MM.1S (cell line): ENCODE measurements at places on chromosomes 4 and X.

- DNase-seq = no peak
Measured at GRCh38 chr4:69754926-69755580, 5.4 kb downstream of the SULT1B1 start.

- DNase-seq = no peak
Measured at GRCh38 chrX:119734897-119735339, 23.5 kb upstream of the SOWAHD start.

GRCh38 chr4:148447681-148448080 lies 5.5 kb upstream of the NR3C2 start:
- DNase-seq = no peak

GRCh38 chr4:34138385-34138784 lies 2105.9 kb downstream of the ARAP2 start:
- DNase-seq = no peak

- no peak for DNase-seq
Measured at GRCh38 chr4:158384414-158384813, 137.3 kb upstream of the RXFP1 start.

- DNase-seq = no peak
Measured at GRCh38 chr4:107791902-107792301, 32.8 kb upstream of the SGMS2 start.

DNA sequence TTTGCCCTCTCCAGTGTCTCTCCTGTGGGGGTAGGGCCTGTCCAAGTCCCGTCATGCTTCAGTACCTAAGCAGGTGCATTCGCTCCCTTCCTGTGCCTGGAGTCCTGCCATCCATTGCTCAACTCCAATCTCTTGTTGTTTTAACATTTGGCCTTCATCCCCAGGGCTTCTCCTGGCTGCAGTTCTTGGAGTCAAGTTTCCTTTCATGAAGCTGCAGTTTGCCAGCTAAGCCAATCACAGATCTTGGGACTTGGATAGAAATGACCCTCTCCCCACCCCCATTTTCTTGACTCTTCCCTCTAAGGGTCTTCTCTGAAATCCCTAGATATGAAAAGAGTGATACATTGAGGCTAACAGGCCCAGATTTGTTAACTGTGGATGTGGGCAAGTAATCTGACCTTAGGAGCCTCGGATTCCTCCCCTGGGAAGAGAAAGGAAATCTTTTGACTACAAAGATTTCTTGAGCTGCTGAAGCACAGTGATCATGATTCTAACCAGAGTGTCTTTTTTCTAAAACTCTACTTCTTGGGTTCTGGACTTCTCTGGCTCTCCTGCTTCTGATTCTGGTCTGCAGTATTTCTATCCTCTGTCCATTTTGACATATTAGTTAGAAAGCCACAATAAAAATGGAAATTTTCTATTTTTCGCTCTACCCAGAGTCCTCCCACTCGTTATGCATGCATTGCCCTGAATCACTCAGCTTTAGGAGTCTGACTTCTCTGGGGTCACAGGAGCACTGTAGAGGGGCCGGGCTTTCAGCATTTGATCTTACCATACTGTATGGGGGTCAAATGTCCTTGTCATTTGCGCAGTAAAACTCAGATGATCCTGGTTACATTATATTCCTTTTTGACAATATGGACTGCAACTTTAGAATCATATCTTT lies 61.0 kb downstream of the CHRNA9 start:
- DNase-seq = no peak

GRCh38 chrX:46573331-46573891 lies at the start of gene CHST7:
TSS of gene CHST7 (plus strand) at chrX:46573765. CDS start at chrX:46573932, 167 bp downstream.
- DNase-seq = peak; percentile 72

DNA sequence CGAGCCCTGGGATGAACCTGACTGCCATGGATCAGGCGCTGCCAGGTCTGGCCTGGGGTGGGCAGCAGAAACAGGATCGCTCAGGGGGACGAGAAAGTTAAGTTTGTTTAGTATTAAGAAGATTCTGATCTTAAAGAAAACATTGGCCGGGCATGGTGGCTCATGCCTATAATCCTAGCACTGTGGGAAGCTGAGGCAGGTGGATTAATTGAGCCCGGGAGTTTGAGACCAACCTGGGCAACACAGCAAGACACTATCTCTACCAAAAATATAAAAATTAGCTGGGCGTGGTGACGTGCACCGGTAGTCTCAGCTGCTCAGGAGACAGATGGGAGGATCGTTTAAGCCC lies 696 bp upstream of the FLNA start:
- DNase-seq = no peak

- no peak for DNase-seq
Measured at GRCh38 chr4:793941-794621, 31.8 kb downstream of the CPLX1 start.

DNA sequence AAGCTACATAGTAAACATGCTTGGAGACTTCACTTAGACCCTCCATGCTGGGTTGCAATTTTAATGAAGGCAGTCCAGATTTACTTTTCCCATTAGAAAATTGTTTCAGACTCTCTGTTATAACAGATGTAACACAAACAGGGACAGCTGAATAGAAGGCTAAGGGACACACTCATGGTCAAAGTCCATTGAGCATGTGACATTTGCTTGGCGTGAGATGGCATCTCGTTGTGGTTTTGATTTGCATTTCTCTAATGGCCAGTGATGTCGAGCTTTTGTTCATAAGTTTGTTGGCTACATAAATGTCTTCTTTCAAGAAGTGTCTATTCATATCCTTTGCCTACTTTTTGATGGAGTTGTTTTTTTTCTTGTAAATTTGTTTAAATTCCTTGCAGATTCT lies 358.2 kb upstream of the CLNK start:
- DNase-seq = no peak

GRCh38 chrX:102727761-102728160 lies 7.2 kb downstream of the GPRASP3 start:
- no peak for DNase-seq

DNA sequence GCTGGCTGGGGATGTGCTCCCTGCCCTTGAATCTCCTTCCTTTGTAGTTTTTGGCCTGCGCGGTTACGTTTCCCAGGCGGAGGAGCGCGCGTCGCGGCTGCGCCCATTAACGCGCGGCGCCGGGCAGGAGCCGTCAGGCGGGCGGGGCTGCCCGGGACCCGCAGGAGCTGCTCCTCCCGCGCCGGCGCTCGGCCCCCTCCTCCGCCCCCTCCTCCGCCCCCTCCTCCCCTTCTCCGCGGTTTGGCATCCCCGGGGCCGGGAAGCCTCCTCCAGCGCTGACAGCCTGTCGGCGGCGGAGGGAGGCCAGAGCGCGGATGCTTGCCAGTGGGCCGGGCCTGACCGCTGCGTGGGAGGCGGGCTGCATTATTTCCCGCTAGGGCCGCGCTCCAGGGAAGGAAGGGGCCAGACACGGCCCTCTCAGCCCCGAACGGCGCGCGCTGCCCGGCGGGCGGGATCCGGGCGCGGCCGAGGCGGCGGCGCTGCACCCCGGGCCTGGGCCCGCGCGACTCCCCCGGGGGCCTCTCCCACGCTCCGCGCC lies at the start of gene DCLK2:
Gene DCLK2, plus strand, starts transcription at position 405 of the 538 bp plus-strand sequence. CDS start 583 bp downstream, outside the sequence.
- DNase-seq = peak; percentile 47

- peak; percentile 47 for DNase-seq
Measured at GRCh38 chrX:136146614-136147314, 569 bp upstream of the FHL1 start.

GRCh38 chr4:87442889-87443288 lies 20.5 kb downstream of the NUDT9 start:
- DNase-seq = no peak

DNA sequence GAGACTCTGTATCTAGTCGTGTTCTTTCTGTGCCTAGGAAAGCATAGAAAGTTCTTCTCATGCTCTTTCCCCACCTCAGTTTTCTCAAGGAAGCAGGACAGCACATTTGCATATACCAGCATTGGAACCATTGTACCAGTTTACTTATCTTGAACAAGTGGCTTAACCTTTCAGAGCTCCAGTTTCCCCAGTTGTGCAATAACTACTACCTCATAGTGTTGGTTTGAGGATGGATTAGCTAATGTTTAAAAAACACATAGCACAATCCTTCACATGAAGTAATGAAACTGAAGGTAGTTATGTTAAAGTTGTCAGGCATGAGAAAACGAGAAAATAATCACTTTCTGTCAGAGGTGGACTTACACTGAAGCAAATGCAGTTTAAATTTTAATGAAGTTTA lies 92.2 kb upstream of the H2AZ1 start:
- DNase-seq = no peak

DNA sequence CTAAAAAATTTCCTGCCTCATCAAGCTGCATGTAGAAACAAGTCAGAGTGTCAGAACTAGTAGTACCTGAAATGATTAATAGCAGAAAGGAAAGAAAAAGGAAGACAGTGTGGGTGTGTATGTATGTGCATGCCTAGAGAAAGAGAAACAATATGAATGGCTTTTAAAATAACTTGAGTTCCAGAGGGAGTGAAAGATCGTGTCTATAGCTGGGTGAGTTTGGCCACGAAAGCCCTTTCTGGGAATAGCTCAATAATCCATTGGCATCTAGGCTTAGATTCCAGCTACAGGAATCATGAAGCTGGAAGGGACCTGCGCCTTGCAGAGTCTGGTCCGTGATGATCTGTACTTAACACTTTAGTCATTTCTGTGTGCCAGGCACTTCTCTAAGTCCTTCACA lies 195.6 kb downstream of the RAPGEF2 start:
- no peak for DNase-seq

GRCh38 chr4:186684220-186684619 lies 39.4 kb downstream of the FAT1 start:
- no peak for DNase-seq

DNA sequence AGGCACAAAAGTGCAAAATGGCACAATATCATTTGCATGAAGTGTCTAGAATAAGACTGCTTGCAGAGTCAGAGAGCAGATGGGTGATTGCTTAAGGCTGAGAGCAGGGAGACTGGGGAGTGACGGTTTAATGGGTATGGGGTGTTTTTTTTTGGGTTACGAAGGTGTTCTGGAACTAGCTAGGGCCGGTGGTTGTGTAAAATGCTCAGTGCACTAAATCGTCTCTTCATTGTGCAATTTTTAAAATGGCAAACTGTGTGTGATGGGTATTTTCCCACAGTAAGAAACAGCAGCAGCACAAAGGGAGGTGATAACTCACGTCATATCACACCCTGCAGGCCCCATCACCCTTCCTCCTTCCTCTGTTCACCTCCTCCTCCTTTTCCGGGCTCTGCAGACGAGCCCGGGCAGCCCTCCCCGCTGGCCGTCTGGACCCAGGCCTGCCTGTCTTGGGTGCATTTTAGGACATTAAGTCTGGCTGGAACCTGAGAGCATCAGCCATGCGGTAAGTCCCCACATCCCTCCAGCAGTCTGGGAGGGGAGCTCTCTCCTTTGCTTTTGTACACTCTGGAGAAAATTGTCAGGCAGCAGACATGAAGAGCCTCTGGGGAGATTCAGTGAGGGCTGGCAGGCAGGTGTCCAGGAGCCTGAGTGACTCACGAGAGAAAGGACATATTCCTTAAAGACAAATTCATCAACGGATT lies 42.7 kb downstream of the ASMT start:
- no peak for DNase-seq

DNA sequence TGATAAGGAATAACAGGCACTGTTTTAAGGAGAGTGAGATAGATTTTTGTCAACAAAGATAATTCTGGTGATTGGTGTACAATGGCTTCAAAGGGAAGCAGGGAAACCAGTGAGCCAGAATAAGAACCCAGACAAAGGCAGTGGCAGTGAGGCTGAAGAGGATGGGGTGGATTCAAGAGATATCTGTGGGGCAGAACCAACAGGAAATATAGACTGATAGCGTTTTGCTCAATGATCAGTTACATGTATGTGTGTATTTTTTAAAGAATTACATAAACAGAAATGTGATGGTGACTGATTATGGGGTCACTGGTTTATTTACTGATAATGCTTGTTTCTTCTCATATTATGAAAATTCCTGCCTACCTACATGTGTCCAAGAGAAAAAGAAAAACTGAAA lies 66.4 kb downstream of the AMMECR1 start:
- DNase-seq = no peak

DNA sequence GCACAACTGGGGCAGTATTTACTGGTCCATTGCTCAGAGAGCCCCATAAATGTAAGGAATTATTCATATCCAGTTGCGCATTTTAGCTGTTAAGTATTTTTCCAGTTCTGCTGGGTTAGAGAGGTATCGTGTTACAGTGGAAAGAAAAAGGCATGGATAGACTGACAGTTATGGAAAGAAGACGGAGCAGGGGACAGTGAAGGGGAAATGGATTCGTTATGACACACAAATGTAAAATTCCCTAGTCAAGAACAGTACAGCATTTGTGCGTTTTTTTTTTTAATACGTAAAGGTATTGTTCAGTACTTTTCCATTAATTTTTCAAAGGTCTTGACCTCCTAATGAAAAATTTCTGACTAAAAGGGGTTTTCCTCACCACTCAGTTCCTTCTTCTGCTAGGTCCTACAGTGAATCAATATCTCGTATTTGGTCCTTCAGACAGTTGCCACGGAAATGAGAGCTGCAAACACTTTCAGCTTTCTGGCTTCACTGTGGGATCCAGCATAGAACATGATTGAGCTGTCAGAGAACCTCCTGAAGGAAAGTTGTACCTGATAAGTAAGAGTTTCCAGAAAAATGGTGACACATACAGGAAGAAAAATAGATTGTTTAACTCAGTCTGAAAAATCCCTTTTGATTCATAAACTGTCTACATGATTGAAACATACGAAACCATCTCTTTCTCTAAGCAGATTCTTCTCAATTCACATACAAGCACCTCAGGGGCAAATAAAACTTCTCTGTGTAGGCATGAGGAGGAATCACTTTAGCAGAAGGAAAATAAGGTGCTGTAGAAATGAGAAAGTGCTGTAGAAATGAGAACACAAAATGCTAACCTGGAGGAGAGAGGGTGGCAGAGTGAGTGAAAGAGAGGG lies 21.8 kb upstream of the BBS12 start:
- no peak for DNase-seq

DNA sequence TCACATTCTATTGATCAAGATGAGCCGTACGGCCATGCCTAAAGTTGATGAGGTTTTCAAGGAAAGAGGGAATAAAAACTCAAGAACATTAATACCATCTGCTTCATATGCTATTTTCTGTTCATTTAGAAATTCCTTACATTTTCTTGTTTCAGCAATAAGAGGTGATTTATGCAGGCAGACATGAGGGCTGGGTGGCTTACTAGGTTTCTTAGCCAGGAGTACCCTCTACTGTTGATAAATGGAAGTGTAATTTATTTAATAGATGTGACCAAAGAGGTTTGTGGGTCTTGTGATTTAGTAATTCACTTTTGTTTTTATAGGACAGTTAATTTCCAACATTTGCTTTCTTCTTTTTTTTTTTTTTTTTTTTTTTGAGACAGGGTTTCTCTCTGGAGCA lies 6.4 kb upstream of the SMIM9 start:
- peak; percentile 57 for DNase-seq

DNA sequence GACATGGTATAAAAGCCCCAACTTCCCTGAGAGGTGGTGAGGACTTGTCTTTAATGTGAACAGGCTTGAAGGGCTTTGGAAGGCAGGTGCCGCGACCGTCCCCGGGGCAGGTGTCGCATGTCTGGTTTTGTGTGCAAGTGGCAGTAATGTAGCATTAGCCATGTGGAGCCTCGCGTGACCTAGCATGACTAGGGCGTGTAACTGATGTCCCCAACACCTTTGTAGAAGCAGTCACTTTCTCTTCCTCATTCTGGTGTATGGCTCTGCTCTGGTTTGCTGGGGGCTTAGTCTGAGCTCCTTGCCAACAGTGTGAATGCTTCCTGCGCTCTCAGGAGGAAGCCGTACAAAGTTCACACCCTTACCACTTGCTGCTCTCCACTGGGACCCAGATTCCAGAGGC lies 145.7 kb downstream of the AMMECR1 start:
- DNase-seq = no peak
